Skeletal muscle cell (primary cell): ENCODE measurements at places on chromosomes 16 and 17.

DNA sequence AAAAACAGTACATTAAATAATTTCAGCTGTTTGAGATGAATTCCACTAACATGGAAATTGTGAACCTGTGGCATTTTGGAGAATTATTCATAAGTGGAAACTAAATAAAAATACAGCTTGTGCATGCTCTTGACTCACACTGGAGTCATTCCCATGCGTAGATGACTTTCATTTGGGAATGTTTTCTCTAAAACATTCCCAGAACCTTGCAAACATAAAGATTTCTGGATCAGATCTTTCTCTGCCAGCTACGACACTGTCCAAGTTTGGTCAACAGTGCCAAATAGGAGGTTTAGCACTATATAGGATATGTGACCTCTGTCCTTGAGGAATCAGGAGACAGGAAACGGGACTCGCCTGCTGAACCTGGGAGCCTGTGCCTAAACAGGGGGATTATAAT, 400.9 kb downstream of the SLC39A11 start:
- DNase-seq: peak; percentile 52

- DNase-seq: no peak
Measured at GRCh38 chr17:80901319-80901718, 90.3 kb upstream of the CHMP6 start.

- DNase-seq: no peak
Measured at GRCh38 chr16:5678371-5678770, 580.8 kb upstream of the EEF2KMT start.

GRCh38 chr17:6497496-6498221, 53.4 kb downstream of the PIMREG start:
- no peak for DNase-seq

- DNase-seq: no peak
Measured at GRCh38 chr17:80987941-80988461, 3.6 kb upstream of the CHMP6 start.

GRCh38 chr16:55943267-55943666, 68.1 kb upstream of the CES5A start:
- no peak for DNase-seq

- no peak for DNase-seq
Measured at GRCh38 chr17:77654850-77655249, 303.7 kb upstream of the TNRC6C start.

- peak; percentile 22 for DNase-seq
Measured at GRCh38 chr16:72530434-72530833, 358.5 kb upstream of the PMFBP1 start.

DNA sequence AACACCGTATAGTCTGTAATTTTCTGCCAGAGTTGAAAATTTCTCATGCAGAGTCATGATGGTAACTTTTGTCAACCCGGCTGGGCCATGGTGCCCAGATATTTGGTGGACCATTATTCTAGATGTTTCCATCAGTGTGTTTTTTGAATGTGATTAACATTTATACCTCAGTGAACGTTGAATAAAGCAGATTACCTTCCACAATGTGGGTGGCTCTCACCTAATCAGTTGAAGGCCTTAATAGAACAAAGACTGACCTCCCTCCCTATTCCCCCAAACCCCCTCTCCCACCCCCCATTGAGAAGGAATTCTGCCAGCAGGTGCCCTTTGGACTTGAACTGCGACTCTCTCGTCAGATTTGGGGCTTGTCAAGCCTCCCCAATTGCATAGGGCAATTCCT, 6.4 kb upstream of the CA5A start:
- DNase-seq: no peak

- no peak for DNase-seq
Measured at GRCh38 chr17:2202302-2202995, 101.1 kb downstream of the SMG6 start.

- DNase-seq: no peak
Measured at GRCh38 chr16:81843243-81843582, 64.1 kb downstream of the PLCG2 start.

- DNase-seq: no peak
Measured at GRCh38 chr16:89720551-89720812, 216 bp downstream of the VPS9D1 start.

- no peak for DNase-seq
Measured at GRCh38 chr17:8628609-8629169, 1.8 kb downstream of the MYH10 start.

GRCh38 chr17:35460354-35460851, 11.8 kb upstream of the SLFN13 start:
- DNase-seq: no peak

DNA sequence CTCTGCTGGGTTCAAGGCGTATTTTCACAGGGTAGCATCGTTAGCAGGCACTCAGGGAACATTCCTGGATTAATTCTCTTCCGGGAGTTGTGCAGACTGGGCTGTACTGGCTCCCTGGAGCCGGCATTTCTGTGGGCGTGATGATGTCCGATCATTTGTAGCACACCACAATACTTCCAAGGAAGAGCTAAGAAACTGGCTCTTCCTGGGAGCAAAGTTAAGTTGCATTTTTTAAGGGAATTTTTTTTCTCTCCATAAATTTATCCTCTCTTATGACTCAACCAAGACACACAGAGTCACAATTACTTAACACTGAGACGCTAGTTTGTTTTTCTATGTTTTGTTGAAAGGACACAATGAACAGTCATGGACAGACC, 211.6 kb upstream of the FOXF1 start:
- DNase-seq: peak; percentile 39

DNA sequence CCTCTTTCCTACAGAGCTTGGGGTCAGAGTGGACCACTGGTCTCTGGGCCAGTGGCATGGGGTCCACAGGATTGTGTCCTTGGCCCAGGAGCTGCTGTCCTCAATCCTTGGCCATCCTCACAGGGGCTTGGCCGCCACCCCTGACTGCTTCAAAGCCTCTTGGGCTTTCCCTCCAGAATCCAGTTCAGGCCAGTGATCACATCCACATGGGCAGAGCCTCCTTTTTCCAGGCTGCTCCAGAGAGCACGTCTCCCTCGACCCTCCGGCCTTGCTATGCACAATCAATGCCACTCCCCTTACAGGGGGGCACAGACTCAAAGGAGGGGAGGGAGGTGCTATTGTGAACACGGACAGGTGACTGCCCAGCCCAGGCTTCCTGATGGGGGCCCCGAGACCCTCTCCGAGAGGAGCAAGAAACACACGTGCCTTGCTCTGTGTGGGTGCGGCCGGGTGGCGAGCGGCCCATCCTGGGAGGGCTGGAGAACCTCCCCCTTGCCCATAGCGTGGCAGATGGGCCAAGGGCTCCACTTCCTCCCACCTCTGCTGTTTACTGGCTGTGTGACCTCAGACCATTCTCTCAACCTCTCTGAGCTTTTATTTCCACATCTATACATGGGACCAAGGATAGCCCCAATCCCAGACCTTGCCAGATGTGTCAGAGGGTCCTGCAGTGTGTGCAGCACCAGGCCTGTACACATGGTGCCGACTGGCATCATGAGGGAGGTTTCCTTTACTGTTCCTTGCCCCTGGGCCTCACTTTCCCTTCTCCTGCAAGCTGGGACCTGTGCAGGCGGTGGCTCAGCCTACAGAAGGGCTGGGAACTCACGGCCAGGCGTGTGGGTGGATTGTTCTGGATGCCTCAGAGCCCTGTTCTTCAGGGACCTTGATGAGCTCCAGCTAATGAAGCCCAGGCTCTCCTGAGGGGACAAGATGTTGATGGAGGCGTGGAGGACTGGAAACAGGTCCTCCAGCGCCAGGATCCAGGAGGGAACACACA, 229.0 kb upstream of the GSE1 start:
- no peak for DNase-seq

DNA sequence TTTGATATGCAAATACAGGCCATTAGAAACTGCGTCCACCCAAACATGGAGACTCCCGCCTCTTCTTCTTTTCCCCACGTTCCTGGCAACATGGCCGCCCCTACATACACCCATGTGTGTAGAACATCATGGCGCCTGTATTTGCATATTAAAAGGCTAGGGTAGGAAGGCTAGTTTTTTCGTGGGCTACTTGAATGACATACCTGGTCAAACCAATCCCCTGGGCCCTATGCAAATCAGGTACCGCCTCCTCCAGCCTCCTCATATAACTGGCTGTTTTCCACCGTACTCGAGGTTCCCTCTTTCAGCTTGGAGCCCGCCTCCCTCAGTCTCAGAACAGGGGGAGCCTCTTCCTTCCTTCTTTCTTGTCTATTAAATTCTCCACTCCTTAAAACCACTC, 840 bp upstream of the CD300LB start:
- DNase-seq: no peak

GRCh38 chr17:68314916-68315535, 23.7 kb downstream of the ARSG start:
- DNase-seq: no peak

GRCh38 chr17:16920628-16921020, 51.3 kb downstream of the TNFRSF13B start:
- no peak for DNase-seq
